ENCODE measurements at places on chromosomes 2 and 18.

DNA sequence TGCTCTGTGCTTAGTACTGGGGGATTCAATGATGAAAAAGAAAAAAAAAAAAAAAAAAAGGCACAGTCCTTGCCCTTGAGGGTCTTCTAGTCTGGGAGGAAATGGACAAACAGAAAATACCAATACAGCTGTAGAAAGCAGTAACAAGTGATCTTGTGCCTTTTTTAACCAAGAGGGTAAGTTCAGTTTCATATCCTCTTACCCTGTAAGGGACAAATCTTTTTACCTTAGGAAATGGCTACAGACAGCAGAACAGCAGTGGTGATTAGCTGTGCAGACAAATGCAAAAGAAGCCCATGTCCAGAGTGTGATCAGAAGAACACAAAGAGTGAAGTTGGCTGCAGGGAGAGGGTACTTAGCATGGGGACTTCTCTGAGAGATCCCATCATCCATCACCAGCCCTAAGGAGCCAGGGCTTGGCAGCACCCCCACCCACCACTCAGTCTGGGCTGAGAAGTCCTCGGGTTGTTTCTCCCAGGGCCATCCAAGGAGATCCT lies 102.9 kb downstream of the ALPK2 start:
- DNase-seq: no peak

DNA sequence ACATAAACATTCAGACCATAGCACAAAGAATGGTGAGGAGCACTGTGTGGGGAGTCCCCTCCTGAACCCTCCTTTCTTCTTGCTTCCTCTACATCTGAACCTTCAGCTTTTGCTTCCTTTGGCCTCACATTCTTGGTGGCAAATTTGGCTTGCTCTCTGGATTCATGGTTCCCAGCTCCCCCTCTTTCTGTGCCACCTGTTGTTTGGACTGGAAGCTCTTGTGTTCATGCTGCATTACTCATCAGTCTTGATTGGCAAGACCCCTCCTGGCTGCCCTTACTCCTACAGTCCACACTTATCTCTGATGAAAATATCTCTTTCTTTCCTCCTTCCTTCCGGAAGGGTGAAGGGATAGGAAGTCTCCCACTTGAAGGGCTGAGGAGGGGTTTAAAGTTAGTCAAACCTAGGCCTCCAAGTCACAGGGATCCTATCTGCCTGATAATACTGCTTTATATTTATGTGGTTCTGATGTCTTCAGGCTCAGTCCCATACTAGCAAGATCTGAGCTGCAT lies 70.0 kb downstream of the MYO3B start:
- DNase-seq: no peak

DNA sequence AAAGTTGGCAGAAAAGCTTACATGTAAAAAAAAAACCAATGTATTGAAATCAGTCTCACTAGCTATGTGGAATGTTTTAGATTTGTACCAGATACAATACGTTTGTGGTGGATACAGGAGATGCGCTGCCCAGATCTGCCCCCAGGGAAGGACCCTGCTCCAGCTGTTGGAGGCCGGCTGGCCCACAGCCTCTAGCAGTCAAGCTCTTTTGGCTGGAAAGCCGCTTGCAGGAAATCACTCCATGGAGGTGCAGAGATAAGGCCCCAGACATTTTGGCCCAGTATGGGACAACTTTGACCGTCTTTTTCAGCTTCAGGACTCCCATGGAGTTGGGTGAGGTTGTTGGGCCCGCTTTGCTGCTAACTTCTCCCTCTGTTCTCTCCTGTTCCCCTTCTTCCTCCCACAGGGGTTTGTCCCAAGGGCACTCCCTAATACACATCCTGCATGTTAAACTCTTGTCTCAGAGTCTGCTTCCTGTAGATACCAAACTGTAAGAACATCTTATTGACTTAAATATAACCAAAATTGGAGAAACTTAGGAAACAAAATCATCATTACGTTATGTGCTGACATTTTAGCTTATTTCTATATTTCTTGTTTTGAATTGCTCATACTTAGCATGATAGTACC lies 1.7 kb upstream of the QPCT start:
- DNase-seq: no peak

DNA sequence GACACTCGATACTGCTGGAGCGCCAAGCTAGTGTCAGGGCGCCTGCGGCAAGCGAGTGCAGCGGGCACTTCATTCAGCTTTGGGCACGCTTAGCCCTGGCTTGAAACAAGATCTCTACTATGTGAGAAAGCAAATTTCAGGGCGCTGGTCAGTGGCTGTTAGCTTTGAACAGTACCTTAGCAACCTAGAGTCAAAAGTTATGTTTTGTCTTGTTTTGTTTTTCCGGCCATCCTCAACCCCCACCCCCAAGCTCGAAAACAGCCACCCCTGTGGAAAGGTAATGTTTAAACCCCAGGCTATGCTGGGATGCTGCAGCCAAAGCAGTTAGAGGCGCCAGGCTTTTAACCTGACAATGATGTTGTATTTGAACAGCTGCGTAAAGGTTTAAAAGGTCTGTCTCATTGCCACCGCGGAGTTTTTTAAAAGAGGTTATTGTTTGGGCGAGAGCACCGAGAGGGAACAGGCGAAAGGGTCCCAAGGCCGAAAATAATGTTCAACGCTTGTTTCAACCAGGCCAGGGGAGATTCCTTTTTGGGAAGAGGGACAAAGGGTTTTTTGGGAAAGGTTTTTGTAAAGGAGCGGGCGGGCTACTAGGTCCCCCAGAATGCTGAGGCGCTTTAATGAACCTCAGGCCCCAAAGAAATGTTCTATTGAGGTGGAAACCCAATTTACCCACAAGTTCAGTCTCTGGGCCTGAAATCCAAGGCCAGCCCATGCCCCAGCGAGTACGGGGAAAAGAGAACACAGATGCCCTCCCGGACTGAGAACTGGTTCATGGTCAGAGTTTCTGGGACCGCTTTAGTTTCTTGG lies 2.3 kb upstream of the HOXD10 start:
- no peak for DNase-seq

- no peak for DNase-seq
Measured at GRCh38 chr2:191836853-191837769, 9.8 kb downstream of the CAVIN2 start.

GRCh38 chr2:234318361-234318760 lies 178.5 kb downstream of the ARL4C start:
- DNase-seq: no peak

DNA sequence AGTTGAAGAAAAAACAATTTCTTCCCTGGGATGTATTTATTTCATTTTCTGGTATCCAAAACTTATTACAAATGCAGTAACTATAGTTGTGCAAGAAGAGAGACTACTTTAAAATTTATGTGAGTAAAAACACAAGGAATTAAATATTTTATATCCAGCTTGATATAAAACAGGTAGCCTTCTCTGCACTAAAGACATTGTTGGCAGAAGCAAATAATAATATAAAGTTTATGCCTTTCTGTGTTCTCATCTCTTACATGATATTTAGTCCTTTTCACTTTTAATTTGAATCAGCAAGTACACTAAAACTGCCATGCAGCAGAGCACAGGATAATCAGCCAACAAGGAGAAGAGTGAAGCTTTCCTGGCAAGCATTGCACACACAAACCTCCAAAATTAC lies 352.7 kb downstream of the ARL6IP6 start:
- no peak for DNase-seq

DNA sequence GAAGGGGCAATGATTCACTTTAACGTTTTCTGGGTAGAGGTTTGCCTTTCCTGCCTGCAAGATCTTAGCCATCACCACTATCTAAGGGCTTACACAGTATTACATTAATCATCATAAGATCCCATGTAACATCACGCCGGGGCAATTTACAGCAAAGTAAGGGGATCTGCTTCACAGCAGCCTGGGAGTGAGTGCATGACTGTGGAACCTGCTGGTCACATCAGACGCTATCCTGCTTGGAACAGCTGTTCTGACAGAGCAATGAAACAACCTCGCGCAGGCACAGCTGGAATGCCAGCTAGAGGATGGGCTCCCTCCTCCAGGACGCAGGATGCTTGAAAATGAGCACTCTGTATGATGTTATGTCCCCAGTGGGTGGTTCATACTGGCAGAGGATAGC lies 89.0 kb downstream of the AOX1 start:
- no peak for DNase-seq

DNA sequence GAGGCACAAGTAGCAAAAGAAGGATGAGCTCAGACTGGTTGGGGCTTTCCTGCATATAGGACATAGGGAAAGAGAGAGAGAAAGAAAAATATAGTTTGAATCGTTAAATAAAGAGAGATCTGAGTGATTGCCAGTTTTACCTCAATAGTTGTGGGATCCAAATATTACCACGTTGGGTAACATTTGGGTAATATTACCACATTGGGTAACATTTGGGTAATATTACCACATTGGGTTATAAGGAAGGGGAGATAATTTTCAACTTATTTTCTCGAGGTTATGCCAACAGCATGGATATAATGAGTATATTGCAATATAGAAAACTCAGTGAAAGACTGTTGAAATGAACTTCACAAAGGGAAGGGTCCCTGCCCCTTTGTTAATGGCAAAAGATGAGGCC lies 20.7 kb downstream of the SP140 start:
- DNase-seq: no peak

DNA sequence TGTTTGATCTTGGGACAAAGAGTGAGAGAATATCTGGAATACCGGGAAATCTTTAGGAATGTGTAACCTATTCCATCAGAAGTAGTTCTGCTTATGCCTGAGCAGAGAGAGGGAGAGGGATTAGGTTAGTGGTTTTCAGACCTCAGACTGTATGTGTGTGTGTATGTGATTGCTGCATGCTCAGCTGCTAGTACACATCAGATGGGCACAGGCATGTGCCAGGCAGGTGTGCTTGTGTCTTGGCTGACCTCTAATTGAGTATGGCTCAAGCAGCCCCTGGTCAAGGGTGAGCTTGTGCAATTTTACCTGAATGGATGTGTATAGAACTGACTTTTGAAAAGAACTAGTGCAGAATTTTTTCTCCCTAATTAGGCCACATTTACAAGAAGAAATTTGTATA lies 91.2 kb downstream of the INSIG2 start:
- DNase-seq: no peak

DNA sequence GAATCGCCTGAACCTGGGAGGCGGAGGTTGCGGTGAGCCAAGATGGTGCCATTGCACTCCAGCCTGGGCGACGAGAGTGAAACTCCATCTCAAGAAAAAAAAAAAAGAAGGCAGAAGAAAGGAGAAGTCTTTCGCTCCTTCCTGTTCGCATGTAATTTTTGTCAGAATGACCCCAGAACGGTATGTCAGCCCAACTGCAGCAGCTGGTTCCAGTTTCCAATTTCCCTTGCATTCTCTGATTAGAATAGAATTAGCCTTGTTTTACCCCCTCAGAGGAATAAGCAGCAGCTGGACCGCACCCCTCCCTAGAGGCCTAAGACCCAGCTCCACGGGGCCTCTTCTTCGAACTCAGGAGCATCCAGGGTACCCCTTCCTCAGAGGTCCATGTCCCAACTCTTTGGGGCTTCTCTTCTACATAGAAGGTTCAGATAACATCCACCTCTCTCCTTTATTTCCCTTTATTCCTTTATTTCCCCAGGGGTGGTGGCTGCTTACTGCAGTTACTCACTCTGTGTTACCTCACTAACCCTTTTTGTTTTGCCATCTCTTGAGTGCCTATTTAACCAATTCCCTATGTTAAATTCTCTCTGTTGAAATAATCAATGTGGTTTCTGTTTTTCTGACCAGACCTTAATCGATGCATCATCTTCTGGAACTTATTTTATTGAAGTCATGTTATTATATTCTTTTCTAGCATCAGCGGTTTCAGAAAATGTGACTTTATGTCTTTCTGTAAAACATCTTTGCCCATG lies 7.2 kb upstream of the PUM2 start:
- no peak for DNase-seq

DNA sequence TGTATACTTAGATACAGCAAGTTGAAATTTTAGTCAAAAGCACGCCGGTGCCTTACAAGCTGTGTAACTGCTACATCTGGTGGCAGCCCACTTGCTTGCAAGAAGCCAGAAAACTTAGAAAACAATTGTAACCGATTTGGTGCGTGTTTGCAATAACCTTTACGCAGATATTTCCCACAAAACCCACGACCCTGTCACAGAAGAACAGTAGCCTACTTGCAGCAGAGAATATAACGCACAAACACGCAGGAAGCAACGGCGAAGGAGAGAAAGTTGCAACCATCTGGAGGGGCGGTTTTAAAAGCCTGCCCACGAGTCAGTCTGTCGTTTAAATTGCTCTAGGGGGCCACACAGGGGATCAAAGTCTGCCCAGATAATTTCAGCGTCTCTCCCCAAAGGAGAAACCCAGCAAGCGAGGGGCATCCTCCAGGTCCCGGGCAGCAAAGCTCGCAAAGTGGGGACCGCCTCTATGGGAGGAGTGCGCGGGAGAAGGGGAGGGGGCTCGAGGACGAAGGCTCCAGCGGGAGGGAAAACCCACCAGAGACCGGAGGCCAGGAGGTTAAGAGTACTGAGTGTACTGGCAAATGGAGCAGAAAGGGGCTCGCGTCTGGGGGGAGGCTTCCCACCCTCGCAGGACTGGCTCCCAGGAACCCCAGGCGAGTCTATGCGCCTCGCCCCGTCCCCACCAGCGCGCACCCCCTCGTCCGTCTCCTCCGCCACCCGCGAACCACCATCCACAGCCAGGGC lies 1.1 kb downstream of the TLK1 start:
- DNase-seq: peak; percentile 64

- no peak for DNase-seq
Measured at GRCh38 chr2:185374878-185375277, 363.7 kb upstream of the FSIP2 start.

GRCh38 chr2:85012855-85013254 lies 41.9 kb downstream of the KCMF1 start:
- no peak for DNase-seq

- no peak for DNase-seq
Measured at GRCh38 chr2:229268626-229269025, 2.5 kb downstream of the PID1 start.

DNA sequence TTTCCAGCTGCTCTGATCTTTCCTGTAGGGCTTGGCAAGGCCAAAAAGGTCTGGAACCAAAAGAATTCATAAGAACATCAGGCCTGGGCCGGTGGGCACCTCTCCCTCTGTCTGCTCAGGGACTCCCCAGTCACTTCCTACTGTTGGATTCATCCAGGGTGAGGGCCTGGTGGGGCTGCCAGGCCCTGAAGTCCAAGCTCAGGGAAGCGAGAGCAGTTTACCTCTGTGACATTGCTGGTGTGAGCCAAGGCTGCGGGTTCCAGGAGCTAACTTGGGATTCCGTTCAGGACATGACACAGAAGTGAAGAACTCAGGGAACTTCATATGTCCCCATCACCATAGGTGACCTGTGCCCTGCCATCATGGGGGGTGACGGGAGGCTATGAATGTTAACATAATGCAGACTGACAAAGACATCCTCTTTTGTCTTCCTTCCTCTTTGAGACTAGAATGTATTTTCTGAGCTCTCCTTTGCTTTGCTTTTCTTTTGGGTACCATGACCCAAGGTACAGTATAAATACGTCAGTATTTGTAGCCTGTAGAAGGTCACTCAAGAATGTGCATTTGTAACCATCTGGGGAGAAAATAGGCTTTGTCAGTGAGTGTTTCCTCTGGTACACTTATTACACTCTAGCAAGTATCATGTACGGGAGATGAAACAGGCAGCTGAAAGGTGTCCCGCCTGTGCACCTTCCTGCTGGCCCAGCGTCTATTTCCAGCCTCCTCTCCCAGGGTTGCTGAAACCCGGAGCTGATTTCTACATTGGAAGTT lies 130.5 kb upstream of the SLC1A4 start:
- DNase-seq: no peak

GRCh38 chr18:57110290-57110689 lies 36.6 kb upstream of the BOD1L2 start:
- DNase-seq: no peak

GRCh38 chr2:103132536-103133217 lies 370.8 kb downstream of the TMEM182 start:
- DNase-seq: peak; percentile 34

GRCh38 chr2:178530625-178531142 lies 50.4 kb downstream of the PLEKHA3 start:
- peak; percentile 26 for DNase-seq

- no peak for DNase-seq
Measured at GRCh38 chr2:43475922-43476321, 119.9 kb downstream of the THADA start.
